Lung (tissue), 17 donors: ENCODE measurements at places on chromosomes 5 and 9.

DNA sequence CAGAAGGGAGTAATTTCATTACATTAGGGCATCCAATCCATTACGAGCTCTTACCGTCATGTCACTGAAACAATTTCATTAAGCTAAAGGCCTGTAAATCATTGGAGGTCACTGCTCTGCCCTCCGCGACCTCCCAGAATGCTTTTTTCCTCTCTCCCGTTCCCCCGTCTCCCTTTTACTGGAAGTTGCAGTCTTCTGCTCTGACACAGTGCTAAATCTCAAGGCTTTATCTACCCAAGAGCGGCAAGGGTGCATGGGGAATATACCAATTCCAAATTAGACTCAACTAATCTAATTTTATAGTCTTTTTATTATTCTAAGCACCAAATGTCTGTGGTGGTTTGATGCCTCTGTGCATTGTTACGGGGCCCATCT lies 265.7 kb upstream of the PANK3 start:
- no peak overlapping the region for H3K27ac ChIP-seq
- peaks cover 12% of the 10 kb centered on the region for H3K4me1 ChIP-seq
- peaks cover 2% of the 10 kb centered on the region for H3K36me3 ChIP-seq
- H3K27me3 ChIP-seq, result peaks cover 17% of the 10 kb centered on the region

GRCh38 chr9:89949111-89949510 lies 344.3 kb downstream of the GADD45G start:
- DNase-seq, result no peak
- no peak overlapping the region for H3K27ac ChIP-seq
- no peaks in the 10 kb centered on the region for H3K27me3 ChIP-seq
- H3K4me1 ChIP-seq, result peaks cover 6% of the 10 kb centered on the region

GRCh38 chr9:9846557-9846956 lies 766.2 kb downstream of the PTPRD start:
- H3K27ac ChIP-seq, result no peak overlapping the region
- no peaks in the 10 kb centered on the region for H3K36me3 ChIP-seq
- H3K4me3 ChIP-seq, result no peak overlapping the region
- H3K27me3 ChIP-seq, result no peaks in the 10 kb centered on the region

GRCh38 chr5:166582416-166582815 lies 1709.0 kb upstream of the WWC1 start:
- H3K36me3 ChIP-seq, result no peaks in the 10 kb centered on the region
- H3K4me1 ChIP-seq, result no peaks in the 10 kb centered on the region
- H3K27me3 ChIP-seq, result no peaks in the 10 kb centered on the region
- DNase-seq, result no peak

GRCh38 chr9:72006501-72006900 lies 53.9 kb downstream of the C9orf57 start:
- no peak overlapping the region for H3K4me3 ChIP-seq
- no peaks in the 10 kb centered on the region for H3K36me3 ChIP-seq
- H3K27ac ChIP-seq, result no peak overlapping the region
- H3K27me3 ChIP-seq, result no peaks in the 10 kb centered on the region

DNA sequence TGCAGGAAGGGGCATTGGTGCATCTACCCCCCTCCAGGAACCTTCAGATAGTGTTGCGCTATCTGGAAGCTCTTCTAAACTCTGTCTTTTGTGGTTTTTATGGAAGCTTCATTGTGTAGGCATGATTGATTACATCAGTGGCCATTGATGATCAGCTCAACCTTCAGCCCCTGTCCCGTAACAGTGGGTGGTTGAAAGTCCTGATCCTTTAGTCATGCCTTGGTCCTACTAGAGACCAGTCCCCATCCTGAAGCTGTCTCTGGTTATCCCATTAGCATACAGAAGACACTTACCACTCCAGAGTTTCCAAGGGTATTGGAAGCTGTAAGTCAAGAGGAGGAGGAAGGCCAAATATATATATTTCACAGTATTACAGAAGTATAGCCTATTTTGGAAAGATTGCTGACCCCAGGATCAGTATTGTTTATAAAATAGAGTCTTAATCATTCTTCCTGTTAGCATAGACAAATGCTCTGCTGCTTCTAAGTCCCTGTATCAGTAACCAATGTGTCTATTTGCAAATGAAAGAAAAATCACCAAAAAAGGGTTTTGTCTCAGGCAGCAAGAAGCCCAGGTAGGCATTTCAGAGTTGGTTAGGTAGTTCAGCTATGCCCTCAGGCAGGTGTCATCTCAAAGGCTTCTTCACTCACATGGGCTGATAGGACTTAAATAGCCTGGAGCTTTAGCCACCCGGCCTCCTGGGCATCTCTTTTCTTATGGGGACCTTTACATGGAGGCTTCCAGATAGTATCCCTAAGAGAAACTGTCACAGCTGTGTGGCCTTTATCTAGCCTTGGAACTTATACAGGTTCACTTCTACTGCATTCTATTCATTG lies 41.6 kb downstream of the SPIN1 start:
- no peak overlapping the region for H3K4me3 ChIP-seq
- H3K36me3 ChIP-seq, result peaks cover 28% of the 10 kb centered on the region
- no peaks in the 10 kb centered on the region for H3K27me3 ChIP-seq
- no peaks in the 10 kb centered on the region for H3K4me1 ChIP-seq
- no peak for DNase-seq
- H3K27ac ChIP-seq, result no peak overlapping the region

DNA sequence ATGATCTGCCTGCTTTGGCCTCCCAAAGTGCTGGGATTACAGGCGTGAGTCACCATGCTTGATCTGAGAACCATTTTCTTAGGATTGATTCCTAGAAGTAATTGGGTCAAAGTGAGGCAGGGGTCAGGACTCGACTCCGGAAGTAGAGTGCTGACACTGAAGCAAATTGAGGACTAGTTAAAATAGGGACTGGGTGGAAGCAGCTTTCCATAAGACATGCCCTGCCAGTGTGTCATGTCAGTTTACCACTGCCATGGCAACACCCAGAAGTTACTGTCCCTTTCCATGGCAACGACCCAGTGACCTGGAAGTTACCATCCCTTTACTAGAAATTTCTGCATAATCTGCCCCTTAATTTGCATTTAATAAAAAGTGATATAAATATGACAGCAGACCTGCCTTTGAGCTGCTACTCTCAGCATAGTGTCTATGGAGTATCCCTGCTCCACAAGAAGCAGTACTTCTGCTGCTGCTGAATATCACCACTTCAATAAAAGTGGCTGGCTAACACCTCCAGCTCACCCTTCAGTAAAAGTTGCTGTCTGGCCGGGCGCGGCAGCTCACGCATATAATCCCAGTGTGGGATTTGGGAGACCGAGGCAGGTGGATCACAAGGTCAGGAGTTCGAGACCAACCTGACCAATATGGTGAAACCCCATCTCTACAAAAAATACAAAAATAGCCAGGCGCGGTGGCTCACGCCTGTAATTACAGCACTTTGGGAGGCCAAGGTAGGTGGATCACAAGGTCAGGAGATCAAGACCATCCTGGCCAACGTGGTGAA lies 47.8 kb upstream of the JADE2 start:
- H3K27me3 ChIP-seq, result no peaks in the 10 kb centered on the region
- no peak overlapping the region for H3K27ac ChIP-seq
- no peaks in the 10 kb centered on the region for H3K36me3 ChIP-seq
- H3K4me3 ChIP-seq, result no peak overlapping the region
- H3K4me1 ChIP-seq, result no peaks in the 10 kb centered on the region

- H3K27me3 ChIP-seq, result no peaks in the 10 kb centered on the region
- H3K4me3 ChIP-seq, result no peak overlapping the region
- H3K27ac ChIP-seq, result no peak overlapping the region
- H3K4me1 ChIP-seq, result no peaks in the 10 kb centered on the region
- no peak for DNase-seq
Observed at GRCh38 chr5:169121630-169122420, 179.1 kb downstream of the SLIT3 start.

GRCh38 chr5:1734271-1734907 lies 65.2 kb downstream of the MRPL36 start:
- no peaks in the 10 kb centered on the region for H3K27me3 ChIP-seq
- no peak overlapping the region for H3K27ac ChIP-seq
- no peaks in the 10 kb centered on the region for H3K36me3 ChIP-seq
- H3K4me1 ChIP-seq, result no peaks in the 10 kb centered on the region
- no peak overlapping the region for H3K4me3 ChIP-seq
- DNase-seq, result no peak
